Forelimb muscle (tissue), 1 donor: ENCODE measurements at places on chromosomes 12 and 14.

- DNase-seq: no peak
Observed at GRCh38 chr12:39824505-39825212, 205.1 kb upstream of the ABCD2 start.

- no peak for DNase-seq
Observed at GRCh38 chr12:38639625-38640024, 265.8 kb downstream of the CPNE8 start.

DNA sequence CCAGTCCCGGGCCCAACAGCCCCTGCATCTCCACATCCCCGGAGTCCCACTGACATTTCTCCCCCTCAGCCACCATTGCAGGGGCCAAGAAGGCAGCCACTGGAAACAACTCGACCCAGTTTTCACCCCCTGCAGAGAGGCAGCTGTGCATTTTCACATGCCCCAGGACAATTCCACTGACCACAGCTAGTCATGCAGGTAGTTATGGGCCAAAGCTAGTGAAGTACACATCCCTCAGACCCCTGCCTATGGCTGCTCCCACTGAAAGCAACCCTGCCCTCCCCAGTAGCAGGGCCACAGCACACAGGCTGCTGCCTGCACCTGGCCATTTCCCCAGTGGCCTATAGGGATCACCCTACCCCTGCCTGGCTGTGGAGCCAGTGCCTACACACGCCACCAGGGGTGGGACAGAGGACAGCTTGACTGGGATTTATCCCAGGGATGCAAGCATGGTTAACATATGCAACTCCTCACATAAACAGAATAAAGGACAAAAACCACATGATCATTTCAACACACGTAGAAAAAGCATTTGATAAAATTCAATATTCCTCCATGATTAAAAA, 154.0 kb downstream of the NDUFA12 start:
- no peak for DNase-seq

GRCh38 chr14:57244106-57244505, 24.6 kb downstream of the EXOC5 start:
- no peak for DNase-seq

DNA sequence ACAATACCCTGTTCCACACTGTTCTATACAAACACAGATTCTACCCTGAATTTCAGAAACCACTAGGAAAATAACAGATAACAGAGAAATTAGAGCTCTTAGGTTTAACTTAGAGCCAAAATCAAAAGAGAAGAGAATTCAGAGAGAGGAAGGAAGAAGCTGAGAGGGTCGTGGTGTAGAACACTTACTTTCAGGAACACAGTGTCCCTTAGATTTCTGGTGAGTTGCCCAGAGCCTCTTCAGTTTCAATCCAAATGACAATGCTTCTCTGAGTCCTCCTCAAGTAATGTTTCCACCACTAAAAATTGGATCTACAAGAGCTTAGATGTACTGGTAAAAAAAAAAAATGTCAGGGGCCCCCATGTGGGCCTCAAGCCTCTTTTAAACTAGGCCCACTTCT, 2.6 kb downstream of the YAF2 start:
- no peak for DNase-seq

DNA sequence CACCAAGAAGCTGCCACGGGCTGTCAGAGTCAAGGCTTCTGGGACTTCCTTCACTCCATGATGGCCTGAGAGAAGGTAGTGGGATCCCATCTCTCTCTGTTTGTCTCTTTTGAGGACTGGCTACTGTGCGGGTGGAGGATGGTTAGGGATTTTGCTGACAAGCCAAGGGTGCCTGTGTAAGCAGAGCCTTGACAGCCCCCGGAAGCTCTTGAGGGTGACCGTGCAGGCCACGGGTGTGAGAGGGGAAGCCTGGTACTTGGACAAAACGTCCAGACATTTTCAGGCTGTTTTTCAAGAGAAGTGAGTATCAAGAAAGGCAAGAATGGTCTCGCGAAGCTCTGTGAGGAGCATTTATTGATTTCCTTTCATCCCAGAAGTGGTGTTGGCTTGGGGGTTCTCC, 352.4 kb downstream of the DPF3 start:
- DNase-seq: no peak
